ENCODE measurements at places on chromosomes 3 and 15. TPM values are rescaled to one million over a fixed set of nuclear protein-coding genes. Genes with fewer than 3 reads are reported as not detected.

ZNF660 gene
- total RNA-seq, result 0.03 TPM

MEX3B gene
- total RNA-seq, result 5.4 TPM

SLC28A1 gene
- total RNA-seq, result not detected

STAB1 gene
- 1.5 TPM for total RNA-seq

ATP13A4 gene
- 0.98 TPM for total RNA-seq

CFAP100 gene
- not detected for total RNA-seq

CNBP gene
- total RNA-seq, result 267 TPM

Measured in CD4-positive, alpha-beta T cell (primary cell).